ENCODE measurements at places on chromosomes 11 and 22.

DNA sequence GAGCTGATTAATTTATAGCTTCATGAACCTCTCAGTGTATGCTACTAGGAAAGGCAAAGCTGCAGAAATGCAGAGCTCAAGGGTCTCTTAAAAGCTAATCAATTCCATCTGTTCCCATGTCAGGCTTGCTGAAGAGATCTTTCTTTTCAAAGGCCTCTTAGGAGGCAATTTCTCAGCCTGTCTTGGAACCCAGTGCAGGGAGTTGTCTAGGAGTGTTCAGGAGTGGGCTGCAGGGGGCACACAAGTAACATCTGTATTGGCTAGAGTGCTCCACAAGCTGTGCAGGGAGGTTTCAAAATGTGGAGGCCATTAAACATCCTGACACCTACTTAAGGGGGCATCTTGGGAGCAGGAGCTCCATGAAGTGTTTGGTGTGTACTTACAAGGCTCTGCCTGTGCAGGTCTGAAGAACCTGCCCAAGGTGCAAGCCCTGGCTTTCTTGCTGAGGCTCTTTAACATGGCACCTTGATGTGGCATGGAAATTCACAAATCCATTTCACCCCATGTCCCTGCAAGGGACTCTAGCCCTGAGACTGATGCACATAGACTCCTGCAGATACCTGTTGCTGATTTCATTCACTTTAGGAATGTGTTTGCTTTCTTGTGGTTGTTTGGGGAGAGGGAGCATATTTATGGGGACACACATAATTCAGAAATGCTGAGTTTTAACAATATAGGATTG lies 134.7 kb downstream of the ME3 start:
- DNase-seq, result no peak

DNA sequence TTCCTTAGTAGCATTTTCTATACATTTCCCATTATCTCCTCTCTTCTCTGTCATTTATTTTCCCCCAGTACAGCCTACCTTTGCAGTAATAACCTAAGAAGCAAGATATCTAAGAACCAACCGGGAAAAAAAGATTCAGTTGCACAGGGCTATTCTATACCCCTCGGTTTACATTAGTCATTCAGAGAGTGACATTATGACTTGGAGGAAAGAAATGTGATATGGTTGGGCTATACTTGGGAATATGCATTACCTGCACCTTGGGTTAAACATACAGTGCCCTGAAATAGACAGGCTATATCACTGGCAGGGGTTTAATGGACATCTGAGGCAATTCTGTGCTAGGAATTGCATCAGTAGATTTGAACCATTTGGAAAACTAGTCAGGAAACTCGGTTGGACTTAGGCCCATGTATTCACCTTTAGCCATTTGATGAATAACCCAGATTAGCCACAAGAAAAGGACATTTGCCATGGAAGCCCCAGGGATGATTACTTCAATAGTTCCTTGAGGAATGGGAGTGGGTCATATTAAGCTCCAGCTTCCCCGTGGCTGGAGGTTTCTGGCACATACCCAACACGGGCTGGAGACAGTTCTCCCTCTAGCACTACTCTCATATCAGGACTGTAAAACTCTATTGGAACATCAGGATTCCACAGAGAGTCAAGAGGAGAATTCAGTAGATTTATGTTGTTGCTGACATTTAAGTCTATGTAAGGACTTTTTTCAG lies 973.2 kb downstream of the NTM start:
- no peak for DNase-seq

GRCh38 chr22:47043835-47044721 lies 281.6 kb downstream of the TBC1D22A start:
- no peak for DNase-seq

- no peak for DNase-seq
These were observed 1.9 kb upstream of the SCARF2 start for GRCh38 chr22:20439556-20439927.

DNA sequence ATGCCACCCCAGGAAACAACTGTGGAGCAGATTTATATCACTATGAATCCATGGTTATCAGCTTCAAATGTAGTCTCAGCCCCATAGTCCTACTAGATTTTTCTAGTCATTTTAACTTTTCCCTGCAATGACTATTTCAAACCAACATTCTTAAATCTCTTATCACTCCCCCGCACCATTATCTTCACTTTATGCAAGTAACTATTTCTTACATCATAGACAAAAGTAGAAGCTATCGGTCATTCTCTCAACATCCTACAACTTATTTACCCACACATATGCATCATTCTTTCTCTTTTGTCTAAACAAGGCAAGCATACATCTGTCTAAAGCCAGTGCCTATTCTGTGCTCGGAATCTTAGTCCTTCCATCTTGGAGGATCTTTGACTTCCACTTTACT lies 4.4 kb downstream of the TIMM10B start:
- DNase-seq, result no peak

- DNase-seq, result no peak
These were observed 13.6 kb upstream of the MUC2 start for GRCh38 chr11:1060852-1061616.

- DNase-seq, result no peak
These were observed 33.4 kb downstream of the MRTFA start for GRCh38 chr22:40603088-40603605.

GRCh38 chr11:46603704-46604308 lies 10.0 kb upstream of the AMBRA1 start:
- DNase-seq, result no peak

DNA sequence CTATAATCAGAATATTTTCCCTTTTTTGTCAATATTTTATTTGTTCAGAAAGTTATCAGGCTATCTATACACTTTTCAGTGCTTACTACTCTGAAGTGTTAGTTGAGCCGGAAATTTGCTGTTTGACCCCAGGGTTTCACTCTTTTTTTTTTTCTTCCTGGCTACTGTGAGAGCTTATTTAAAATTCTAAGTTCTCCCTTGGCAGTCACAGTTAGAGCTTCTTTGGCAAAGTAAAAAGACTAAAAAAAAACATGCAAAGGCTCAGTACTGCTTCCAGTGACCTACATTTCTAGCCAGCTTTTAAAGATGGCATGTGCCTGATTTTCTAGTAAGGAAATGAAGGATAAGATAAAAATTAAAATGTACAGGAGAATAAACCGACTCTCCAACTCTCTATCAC lies 48.4 kb downstream of the ELP4 start:
- no peak for DNase-seq

DNA sequence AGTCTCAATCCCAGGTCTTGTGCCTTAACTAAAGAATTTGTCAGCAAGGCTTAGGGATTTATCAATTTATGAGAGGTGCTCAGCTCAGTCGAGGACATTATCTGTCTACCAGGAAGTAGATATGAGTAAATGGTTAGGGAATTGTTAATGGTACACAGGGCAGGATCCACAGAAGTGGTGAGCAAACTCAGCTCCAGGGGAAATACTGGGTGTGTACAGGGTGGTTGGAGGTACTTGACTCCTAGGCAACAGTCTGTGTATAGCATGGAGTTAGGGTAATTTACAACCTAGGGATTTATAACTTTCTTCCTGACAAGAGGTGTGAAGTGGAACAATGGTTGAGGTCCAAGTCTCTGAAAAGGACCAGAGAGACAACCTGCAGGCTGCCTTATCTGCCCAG lies 123.4 kb upstream of the OR9Q1 start:
- DNase-seq, result no peak

DNA sequence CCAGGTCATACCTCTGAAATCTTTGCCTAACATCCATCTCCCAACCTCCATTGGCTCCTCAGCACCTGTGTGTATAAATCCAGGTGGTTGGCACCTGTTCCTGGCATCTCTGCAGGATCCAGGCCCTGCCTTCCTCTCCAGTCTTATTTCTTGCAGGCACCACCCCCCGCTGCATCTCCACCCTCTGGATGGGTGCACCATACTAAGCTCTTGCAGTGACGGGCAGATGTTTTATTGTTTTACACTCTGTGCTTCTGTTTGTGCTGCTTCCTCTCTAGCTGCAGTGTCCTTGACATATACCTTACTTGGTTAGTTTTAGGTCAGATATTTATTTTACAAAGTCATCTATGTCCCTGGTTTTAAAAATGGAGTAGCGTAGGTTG lies 102.6 kb downstream of the TBC1D22A start:
- no peak for DNase-seq

DNA sequence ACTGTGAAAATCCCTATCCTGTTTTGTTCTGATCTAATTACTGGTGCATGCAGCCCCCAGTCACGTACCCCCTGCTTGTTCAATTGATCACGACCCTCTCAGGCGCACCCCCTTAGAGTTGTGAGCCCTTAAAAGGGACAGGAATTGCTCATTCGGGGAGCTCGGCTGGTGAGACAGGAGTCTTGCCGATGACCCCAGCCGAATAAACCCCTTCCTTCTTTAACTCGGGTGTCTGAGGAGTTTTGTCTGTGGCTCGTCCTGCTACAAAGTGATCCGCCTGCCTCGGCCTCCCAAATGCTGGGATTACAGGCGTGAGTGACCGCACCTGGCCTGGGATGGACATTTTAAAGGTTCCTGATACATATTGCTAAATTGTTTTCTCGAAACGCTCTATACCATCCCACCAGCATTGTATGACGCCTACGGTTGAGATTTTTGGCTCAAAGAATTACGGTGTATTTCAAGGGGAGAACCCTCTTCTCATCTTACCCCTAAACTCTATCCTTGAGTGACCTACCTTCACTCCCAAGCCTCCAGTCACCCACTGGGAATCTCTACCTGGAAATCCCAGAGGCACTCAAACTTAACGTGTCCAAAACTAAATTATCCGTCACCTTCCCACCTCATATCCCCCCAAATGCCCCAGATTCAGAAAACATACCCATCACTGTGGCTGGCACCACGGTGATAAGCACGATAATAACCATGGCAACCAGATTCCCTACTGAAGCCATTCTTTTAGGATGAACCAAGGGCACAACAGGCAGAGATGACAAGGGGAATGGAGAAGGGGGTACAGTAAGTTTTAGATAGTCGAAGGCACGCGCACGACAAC lies 789 bp upstream of the POLA2 start:
- no peak for DNase-seq

- no peak for DNase-seq
These were observed 6.3 kb downstream of the TMA7B start for GRCh38 chr22:39966470-39966869.

DNA sequence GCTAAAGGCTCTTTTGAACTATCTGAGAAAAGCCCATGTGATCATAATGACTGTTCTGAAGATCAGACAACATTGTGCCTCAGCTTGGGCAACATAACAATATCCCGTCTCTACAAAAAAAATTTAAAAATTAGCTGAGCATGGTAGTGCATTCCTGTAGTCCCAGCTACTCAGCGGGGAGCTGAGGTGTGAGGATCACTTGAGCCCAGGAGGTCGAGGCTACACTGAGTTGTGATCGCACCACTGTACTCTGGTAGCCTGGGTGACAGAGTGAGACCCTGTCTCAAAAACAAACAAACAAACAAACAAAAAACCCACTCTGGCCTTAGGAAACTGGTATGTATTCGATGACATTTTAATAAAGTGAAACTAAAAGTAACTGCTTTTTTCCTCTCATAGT lies 1526.8 kb upstream of the TENM4 start:
- DNase-seq, result no peak

DNA sequence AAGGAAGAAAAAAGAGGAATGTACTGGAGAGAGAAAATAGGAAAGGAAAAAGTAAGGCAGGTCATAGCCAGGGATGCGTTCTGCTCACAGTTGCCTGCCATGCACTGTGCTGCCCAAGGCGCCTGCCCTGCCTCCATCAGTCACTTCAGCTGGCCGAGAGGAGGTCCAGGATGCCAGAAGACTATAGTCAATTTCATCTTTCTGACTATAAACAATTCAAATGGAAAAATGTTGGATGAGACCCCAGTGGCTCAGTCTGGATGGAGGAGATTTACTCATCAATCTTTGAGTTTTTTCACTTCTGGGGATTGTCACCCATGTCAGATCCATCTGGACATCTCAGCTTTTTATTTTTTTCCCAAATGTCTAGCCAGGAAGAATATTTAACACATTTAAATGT lies 36.7 kb upstream of the CLMP start:
- no peak for DNase-seq
